ENCODE measurements at places on chromosomes 6 and 20.

GRCh38 chr6:156978948-156979347, 201.8 kb downstream of the ARID1B start:
- DNase-seq = no peak

DNA sequence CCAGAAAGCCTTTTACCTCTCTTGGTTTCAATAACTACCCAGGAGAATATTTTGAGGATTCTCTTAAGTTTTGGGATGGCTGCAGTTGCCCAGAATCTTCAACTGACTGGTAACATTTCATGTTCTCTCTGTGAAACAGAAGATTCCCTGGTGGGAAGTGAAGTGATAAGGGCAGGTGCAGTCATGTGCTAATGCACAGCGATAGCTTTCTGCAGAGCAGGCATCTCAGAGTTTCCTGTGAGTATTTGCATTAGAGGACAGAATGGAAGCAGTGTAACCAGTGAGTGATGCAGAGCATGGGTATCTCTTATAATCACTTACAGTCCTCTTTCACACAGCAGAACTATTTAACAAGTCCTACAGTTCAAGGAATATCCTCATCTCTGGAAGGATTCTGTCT, 76.1 kb downstream of the HCRTR2 start:
- no peak for DNase-seq

- DNase-seq = no peak
Observed at GRCh38 chr20:60986506-60987156, 265.4 kb upstream of the CDH4 start.

DNA sequence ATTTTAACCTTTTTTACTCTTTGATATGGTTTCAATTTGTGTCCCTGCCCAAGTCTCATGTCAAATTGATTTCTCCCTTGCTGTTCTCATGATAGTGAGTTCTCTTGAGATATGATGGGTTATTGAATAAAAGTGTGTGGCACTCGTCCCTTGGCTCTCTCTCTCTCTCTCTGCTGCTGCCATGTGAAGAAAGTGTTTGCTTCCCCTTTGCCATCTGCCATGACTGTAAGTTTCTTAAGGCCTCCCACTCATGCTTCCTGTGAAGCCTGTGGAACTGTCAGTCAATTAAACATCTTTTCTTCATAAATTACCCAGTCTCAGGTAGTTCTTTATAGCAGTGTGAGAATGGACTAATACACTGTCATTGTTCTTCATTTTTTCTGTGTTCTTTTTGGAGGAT, 48.5 kb downstream of the LIN28B start:
- DNase-seq = no peak

DNA sequence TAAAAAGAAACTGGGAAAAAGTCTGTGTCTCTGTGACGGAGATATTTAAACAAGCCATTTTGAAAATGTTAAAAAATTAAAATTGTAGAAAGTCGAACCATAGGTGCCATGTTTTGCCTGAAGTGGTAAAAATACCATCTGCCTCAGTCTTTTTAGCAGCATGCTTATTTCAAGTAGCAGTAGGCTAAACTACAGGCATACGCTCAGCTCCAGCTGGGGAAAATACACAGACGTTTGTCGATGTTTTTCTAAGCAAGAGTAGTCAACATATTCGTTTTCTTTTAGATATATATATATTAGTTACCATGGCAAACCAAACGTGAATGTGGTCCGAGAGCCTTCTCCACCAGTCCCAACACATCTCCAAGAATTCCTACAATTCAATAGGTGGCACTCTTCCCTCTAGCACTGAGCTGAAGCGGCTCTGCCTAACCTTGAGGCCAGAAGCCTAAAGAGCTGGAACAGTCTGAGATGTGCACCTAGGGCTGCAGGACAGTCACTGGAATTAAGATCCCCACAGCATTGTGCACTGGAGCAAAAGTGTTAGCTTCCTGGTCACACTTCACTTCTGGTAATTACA, 70.2 kb upstream of the BEND3 start:
- no peak for DNase-seq

- no peak for DNase-seq
Observed at GRCh38 chr6:3402310-3403237, 54.3 kb downstream of the SLC22A23 start.

GRCh38 chr6:17908831-17909230, 78.6 kb downstream of the KIF13A start:
- DNase-seq = no peak

GRCh38 chr6:125939026-125939425, 17.5 kb upstream of the HINT3 start:
- DNase-seq = no peak

DNA sequence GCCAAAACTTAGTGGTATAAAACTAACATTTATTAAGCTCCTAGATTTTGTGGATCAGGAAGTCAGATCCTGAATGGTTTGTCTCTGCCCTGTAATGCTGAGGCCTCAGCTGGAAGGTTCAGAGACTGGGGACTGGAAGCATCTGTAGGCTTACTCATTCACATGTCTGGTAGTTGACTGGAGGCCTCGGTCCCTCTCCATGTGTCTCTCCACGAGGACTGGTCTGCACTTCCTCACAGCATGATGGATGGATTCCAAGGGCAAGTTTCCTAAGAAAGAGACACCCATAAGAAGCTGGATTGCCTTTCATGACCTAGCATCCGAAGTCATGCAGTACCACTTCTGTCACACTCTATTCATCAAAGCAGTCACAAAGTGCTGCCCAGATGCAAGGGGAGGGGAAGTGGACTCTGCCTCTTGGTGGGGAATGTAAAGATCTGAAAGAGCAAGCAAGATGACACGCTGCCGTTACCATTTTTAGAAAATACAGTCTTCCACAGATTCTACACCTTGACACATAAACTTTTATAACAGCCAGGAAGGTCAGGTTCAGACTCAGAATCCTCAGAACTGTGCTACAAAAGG, 17.2 kb upstream of the MDGA1 start:
- DNase-seq = no peak

DNA sequence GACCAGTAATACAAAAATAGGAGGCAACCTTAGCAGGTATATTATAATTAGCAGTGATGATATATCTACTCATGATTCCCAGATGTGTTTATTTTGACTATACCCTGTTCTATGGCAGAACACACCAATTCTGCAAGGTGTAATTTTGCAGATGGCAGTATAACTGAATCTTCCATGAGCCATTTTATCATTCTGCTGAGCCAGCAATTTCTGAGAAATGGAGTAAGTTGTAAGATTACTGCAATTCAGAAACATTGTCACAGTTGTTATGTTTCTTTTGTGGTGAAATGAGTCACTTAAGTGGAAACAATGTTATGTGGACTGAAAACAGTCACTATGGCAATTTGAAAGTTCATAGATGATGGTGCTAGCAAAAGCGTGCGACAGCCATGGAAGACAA, 63.7 kb upstream of the RIMS1 start:
- DNase-seq = no peak

- DNase-seq = no peak
Observed at GRCh38 chr20:56439771-56440291, 27.8 kb downstream of the CASS4 start.

GRCh38 chr20:46977909-46978588, 83.4 kb downstream of the EYA2 start:
- DNase-seq = no peak

DNA sequence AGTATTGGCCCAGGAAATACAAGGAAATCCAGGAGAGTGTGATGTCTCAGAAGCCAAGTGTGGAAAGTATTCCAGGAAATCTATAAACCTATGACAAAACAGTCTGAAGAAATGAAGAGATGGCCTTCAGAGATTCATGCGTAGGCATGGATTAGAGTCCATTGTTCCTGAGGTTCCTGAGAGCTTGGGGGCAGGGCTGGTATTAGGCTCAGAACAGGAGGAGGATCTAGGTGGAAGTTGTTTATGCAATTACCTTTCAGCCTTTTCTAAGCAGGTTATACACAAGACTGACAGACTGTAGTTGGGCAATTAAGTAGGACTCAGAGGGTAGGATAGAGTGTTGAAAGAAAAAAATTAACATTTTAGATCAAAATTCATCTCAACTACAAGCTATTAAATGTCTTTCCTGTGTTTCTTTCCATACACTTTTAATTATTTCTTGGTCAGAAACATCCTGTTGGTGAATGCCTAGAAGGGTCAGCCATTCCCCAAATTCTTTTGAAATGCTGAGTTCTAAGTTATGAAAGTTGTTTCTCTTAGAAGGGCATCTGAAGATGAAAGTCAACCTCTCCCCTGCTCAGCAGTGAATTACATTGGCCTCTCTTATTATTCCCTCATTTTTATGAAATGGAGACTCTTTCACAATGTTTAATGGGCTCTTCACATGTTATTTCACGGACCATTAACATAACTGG, 201.2 kb upstream of the MYLIP start:
- no peak for DNase-seq

DNA sequence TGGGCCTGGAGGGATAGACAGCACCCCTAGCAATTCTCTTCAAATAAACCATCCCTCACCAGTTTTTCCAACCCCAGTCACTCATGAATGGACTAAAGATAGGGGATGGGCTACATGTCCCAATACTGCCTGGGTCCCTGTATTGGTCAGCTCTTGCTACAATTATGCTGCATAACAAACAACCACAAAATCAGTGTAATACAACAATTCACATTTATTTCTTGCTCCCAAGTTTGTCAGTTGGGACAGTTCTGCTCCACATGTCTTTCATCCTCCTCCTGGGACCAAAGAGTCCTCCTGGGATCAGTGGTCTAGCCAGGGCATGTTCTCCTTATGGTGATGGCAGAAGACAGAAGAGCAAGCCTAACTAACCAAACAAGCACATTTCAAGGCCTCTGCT, 91.7 kb upstream of the MYL9 start:
- no peak for DNase-seq

- no peak for DNase-seq
Observed at GRCh38 chr6:164144316-164144715, 729.8 kb downstream of the QKI start.

DNA sequence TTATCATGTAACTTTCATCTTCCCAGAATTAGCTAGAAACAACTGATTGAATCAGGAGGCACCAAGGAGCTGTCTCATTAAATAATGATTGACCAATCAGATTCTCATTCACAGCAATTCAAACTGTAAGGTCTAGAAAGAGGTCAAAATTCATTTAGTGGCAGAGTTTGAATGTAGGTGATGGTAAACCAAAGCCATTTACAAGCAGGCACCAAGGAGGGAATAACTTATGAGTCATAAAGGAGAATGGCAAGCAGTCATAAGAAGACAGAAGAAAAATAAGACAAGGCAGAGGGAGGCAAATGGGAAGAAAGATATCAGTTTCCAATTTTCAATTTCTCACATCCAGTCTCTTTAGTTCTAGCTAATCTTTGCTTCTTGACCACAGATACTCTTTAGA, 52.9 kb upstream of the DEFB112 start:
- DNase-seq = no peak

- no peak for DNase-seq
Observed at GRCh38 chr6:78910591-78911171, 43.3 kb downstream of the IRAK1BP1 start.

- DNase-seq = peak; percentile 21
Observed at GRCh38 chr6:129686941-129687627, 22.9 kb downstream of the ARHGAP18 start.

DNA sequence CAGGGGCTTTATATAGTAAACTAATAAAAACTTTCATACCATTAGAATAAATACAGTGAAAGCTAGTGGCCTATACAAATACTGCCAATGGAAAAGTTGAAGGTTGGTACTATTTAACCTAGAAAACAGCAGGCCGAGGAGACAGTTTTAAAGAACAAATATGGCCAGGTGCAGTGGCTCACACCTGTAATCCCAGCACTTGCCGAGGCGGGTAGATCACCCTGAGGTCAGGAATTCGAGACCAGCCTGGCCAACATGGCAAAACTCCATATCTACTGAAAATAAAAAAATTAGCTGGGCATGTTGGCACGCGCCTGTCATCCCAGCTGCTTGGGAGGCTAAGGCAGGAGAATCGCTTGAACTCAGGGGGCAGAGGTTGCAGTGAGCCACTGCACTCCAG, 24.8 kb downstream of the GLYATL3 start:
- DNase-seq = no peak

- no peak for DNase-seq
Observed at GRCh38 chr6:20996099-20996498, 461.8 kb downstream of the CDKAL1 start.

DNA sequence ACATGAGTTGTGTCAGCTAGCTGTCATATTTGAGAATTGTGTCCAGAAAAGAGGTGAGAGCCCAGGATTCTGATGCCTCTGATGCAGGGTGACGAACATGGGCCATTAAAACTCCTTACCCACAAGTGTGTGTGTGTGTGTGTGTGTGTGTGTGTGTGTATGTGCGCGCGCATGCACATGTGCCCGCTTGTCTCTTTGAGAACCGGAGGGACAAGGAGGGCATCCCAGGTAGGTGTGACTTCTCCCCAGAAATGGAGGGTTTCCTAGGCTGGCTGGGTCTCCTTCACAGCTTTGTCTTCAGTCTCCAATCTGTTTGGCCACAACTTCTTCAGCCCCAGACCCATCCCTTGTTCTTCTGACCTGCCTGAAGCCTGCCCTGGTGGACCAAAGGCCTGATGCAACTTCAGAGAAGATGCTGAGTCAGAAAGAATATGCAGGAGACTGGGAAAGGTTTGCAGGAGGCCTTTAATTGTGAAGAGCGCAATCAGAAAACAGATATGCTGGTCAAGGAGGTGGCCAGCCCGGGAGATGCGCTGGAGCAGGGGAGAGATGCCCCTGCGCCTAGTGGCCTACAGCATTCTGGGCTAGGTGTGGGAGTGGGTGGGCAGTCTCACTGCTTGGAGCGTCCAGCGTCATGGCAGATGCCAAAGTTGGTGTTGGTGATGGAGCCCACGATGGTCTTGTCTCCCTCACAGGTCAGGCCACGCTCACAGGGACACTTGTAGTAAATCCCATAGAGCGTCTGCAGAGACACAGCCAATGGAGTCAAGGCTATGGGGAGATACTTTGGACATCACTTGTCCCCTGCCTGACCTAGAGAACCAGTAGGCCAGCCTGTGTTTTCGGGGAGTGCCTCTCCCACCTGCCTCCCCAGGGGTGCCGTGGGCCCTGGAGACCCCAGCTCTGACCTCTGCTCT, 2.3 kb downstream of the CLPS start:
- no peak for DNase-seq

- no peak for DNase-seq
Observed at GRCh38 chr20:50579511-50579910, 69.3 kb downstream of the PTPN1 start.

DNA sequence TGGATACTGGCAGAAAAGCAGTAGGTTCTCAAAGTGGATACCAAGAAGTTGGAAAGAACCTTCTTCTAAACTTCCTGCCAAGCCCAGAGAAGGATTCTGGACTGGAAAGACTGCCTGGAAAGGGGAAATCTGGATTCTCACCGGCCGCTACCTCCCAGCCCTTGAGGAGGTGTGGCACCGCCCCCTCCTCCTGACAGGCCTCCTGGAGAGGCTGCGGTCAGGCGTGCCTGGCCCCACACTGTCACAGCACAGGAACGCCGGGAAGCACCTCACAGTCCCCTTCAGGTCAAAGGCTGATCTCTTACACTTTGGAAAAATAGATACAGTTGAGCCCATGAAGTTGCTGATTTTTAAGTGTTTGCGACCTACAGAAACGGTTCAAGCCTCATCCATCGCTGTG, 16.3 kb upstream of the PDE10A start:
- DNase-seq = no peak

GRCh38 chr20:54195483-54196472, 12.1 kb upstream of the PFDN4 start:
- no peak for DNase-seq

All from T-helper 9 cell (primary cell).